ENCODE measurements at places on chromosomes 3 and 15. TPM values are rescaled to one million over a fixed set of nuclear protein-coding genes. Genes with fewer than 3 reads are reported as not detected.

Gene TTLL13
- total RNA-seq: not detected

Gene MAP2K1
- total RNA-seq: 56.9 TPM

Gene STRIT1
- not detected for total RNA-seq

Gene PLA2G4F
- total RNA-seq: not detected

Gene PLS1
- 0.16 TPM for total RNA-seq

Gene XYLB
- total RNA-seq: 2.7 TPM

Gene XCR1
- not detected for total RNA-seq

Gene ROBO1
- 21.8 TPM for total RNA-seq

Gene CD86
- not detected for total RNA-seq
